NCI-H2081 treated with DMSO at 0.1 percent for 48 hours (cell line): ENCODE measurements at places on chromosomes 12 and 14.

- no peak for DNase-seq
These were observed 335.6 kb upstream of the NOVA1 start for GRCh38 chr14:26933431-26933830.

DNA sequence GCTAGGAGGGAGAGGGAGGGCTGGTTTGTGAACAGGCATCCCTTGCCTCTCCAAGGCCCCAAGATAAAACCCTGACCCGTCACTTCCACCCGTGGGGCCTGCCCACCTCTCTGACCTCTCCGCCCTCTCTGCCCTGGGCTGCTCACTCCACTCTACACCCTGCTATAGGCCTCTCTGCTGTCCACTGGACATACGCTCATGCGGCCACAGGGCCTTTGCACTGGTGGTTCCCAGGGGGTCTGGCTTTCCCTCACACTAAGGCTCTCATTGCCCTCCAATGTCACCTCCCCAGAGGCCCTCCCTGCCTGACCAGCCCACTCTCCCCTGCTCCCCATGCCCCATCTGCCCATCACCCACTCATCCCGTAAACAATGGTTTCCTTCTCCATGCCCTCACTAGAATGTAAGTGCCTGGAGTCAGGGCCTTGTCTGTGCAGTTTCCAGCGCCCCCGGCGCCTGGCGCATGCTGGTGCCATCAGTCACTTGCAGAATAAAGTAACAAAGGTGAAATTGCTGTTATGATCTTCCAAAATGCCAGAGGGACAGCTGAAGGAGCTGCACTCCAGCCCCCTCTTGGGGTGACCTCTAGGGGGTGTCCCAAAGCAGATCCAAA is 73.6 kb downstream of the RFLNA start:
- no peak for DNase-seq

- DNase-seq, result no peak
These were observed 22.7 kb upstream of the CORO1C start for GRCh38 chr12:108753976-108754375.

DNA sequence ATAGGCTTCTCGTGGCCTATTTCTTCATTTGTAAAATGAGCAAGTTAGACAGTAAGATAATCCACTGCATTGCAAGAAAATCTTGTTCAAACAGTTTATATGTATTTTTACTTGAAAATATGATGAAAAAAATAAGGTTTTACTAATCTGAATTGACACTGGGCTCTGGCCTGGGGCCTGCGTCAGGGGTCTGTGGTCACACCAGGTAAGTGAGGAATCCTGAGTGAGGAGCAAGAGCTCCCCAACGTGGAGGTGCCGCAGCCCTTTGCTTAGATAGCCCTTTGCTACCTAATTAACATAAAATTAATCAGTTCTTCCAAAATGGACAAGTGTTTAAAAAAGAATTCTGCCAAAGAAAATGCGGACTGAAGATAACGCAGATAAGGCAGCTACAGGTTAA is 39.1 kb upstream of the STAB2 start:
- peak; percentile 56 for DNase-seq

DNA sequence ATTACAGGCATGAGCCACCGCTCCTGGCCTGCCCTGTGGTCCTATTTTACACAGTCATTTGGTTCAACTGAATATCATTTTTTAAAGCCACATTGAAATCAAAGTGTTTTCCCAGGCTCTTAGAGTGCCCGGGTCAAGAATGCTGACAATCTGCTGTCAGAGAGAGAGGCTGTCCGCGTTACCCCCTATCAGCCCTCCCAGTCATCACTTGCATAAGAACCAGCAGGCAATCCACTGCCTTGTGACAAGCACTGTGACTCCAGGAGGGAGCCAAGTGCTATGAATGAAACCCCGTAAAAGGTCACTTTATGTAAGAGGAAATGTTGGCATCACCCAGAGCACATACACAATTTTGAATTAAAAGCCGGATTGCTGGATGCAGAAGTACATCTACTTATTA is 13.5 kb downstream of the PHLDA1 start:
- no peak for DNase-seq

DNA sequence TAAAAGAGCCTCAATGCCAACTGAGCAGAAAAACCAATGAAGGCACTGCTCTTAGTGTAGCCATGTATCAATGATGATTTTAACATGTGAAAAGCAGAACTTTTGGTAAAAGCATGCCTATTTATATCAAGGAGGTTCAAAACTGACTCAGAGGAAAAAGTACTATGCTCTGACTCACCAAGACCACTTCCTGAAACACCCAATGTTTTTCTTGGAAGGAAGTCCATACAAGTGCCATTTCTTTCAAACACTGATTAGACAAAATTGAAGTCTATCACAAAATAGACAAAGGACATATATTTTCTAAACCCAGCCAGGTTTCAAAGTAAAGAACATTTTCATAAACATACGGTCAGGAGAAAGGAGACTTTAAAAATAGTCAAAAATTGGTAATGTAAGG is 88.6 kb downstream of the EPS8 start:
- DNase-seq, result no peak

- no peak for DNase-seq
These were observed 20.0 kb upstream of the DNAH10 start for GRCh38 chr12:123741937-123742572.

DNA sequence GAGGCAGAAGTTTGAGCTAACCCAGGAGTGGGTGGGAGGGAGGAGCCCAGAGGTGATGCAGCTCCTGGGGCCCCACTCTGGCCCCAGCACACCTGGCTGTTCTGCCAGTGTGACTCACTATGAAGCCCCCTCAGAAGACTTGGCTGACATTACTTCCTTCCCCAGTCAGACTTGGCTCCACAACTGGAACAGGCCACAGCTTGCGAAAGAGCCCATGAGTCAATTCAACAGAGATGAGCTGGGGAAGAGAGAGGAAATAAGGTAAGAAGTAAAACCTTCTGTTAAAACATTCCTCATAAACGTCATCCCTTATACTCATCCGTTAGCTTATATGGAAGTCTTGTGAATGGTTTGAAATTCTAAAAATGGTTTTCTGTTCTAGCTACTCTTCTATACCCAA is 245.9 kb downstream of the ADAMTS20 start:
- DNase-seq, result no peak

GRCh38 chr12:27012982-27013255 is 1.3 kb downstream of the TM7SF3 start:
- no peak for DNase-seq

DNA sequence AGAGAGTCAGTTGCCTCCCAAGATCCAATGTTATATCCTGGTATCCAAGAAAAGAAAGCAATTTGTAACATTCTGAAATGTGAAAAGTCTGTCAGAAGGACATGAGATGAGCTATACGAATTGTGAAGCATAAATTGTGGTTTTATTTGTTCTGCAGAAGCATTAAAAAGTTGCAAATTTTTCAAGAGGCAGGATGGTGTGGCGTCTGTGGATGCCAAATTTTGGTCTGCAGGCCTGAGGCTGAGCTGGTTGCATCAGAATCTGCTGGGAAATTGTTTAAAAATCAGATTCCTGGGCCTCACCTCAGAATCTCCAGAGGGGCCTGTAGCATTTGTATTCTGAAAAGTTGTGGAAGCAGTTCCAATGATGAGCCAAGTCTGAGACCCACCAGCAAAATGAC is 284.7 kb downstream of the NUAK1 start:
- DNase-seq, result no peak

DNA sequence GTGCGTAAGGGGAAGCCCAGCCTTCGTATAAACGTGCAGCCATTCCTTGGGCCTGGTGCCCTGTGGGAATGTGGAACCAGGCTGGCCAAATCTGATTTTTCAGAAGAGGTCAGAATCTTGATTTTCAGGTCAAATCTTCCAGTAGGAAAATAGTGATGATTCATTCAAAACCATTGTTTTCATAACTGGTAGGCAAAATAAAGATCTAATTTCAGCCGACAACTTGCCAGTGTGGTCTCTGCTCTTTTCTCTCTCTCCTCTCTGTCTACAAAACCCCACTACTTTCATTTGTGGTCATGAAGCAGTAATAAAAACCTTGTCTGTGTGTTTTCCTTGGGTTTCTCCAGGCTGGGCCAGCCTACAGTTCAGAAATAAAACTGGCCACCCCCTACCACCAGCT is 135.1 kb downstream of the RBM19 start:
- DNase-seq, result no peak

- DNase-seq, result no peak
These were observed 252.4 kb upstream of the TBX3 start for GRCh38 chr12:114936148-114937079.

- DNase-seq, result no peak
These were observed 12.2 kb upstream of the PPP1R13B start for GRCh38 chr14:103859416-103860202.

DNA sequence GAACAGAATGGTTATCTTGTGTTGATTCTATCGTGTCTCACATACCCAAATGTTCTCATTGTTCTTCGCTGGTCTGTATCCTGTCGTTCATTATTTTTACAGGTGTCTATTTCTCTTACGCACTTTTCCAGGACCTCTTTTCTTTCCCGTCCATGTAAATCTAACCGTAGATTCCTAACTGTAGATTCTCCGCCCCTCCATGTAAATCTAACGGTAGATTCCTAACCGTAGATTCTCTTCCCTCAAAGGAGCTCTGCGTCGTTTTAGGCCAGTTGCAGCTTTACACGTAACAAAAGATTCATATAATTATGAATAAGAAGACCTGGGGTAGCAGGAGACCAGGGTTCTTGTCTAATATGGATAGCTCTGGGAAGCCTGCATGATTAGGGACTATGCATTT is 9.7 kb upstream of the ZNF605 start:
- no peak for DNase-seq

- no peak for DNase-seq
These were observed 131.9 kb downstream of the PIWIL1 start for GRCh38 chr12:130469552-130469951.

- DNase-seq, result no peak
These were observed 219.3 kb downstream of the RMST start for GRCh38 chr12:97681612-97682504.
